ENCODE measurements at places on chromosomes 7 and 10.
A peak's percentile ranks its signal among the peaks of the same experiment; 100 is the strongest.

DNA sequence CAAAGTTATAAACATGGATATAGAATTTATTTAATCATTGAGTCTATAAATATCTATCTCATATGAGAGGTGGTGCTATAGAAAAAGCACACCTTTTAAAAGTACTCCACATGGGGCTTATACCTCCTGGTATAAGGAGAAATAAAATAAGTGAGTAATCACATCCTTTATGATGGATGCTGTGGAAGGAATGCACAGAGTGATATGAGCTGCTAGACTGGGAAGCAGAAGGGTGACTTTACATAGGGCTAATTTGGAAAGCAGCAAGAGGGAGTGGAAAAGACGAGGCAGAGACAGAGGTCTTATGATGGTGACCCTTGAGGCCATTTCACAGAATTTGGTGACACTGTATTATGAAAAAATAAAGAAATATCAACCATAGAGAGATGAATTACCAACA lies 59.4 kb upstream of the AHR start:
- no peak for DNase-seq

GRCh38 chr7:47475880-47476227 lies 106.1 kb downstream of the TNS3 start:
- no peak for DNase-seq

DNA sequence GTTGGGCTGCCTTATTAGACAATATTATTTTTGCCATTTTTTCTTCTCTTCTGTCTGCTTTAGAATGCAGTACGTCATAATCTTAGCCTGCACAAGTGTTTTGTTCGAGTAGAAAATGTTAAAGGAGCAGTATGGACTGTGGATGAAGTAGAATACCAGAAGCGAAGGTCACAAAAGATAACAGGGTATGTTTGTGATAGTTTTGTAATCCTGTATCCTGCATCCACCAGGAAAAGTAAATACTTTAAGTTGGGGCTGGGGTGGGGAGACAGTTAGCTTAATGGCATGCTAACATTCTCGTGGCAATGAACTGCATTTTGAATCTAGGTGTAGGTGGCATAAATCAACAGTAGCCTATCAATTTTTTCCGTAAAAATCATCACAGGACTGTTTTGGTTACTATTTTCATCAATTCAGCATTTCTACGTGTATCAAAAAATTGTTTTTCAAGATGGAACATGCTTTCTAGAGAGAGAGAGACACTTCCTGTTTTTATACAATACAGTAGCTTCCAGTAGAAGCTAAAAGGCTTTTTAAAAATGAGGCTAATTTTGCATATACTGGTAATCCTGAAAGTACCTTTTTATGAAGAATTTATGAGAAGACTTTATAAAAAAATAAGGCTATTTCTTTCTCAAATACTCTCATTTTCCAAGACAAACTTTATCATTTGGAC lies 247.5 kb downstream of the FOXP2 start:
- no peak for DNase-seq

DNA sequence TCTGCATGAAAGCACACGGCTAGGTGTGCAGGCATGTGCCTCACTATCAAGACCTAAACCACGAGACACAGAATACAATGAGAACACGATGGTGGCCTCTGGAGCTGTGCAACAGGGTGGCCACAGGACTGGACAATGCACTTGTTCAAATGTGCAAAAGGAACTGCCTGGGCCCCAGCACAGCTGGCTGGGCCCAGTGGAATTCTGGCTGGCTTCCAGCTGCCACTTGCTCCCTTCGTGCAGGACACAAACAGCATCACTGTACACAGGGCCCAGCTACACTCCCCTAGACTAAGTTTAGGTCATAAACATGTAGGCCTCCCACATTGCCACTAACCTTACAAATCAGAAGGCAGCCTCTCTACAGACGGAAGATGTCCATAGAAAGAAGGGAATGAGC lies 23.4 kb downstream of the DOCK4 start:
- DNase-seq: peak; percentile 27

DNA sequence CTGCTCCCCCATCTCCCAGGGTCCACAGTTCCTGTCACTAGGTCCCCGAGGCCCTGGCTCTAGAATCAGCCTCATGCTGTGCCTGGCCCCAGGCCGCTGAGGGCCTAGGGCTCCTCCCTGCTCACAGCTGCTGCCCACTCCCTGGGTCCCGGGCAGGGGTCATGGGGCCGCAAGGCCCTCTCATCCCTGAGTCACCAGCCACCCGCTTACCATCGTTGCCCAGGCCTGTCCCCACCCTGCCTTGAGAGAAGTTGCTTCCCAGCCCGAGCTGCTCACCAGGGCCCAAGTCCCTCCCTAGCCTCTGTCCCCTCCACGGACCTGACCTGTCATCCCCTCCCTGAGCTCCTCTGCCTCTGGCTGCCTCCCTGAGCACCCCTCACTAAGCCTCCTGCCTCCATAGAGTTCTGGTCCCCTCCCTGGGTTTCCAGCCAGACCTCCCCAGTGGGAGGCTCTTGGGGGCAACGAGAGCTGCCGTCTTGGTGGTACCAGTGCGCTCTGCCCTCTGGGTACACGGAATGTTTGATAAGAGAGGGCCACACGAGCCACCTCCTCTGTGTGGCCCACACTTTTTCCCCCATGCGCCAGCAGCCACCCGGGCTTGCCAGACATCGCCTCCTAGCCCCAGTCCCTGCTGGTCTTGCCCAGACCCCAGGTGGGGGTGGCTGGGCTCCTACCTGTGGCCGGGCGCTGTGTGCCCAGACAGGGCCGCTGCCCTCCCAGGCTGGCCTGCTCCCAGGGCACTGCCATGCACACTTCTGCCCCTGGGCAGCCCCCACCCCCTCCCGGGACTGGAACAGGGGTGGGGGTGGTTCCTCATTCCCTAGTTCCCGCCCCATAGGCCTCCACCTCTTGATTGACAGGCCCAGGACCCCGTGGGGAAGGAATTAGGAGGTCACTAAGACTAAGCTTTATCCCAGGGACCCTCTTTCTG lies 21.3 kb downstream of the MLXIPL start:
- DNase-seq: no peak

GRCh38 chr10:11729790-11730315 lies 12.3 kb upstream of the ECHDC3 start:
- no peak for DNase-seq

- DNase-seq: peak; percentile 9
Measured at GRCh38 chr10:19563388-19564141, 252.7 kb upstream of the PLXDC2 start.

DNA sequence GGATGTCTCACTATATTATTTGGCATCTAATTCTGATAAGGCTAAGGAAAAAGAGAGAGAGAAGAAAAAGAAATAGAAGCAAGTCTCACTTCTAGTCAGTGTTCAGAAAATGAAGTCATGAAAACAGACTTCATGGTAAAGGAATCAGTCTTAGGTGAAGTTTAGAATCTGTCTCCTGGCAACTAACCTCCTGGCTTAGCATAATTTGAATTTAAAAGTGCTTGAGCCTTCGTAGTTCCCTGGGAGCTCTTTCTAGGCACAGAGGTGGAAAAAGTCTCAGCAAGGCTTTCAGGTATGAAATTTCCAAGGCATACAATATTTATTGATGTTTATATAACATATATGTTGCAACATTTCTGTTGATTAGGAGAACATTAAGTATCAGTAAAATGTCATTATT lies 10.4 kb downstream of the CHRM2 start:
- DNase-seq: no peak

GRCh38 chr7:84900215-84900614 lies 286.6 kb downstream of the SEMA3D start:
- no peak for DNase-seq

- DNase-seq: no peak
Measured at GRCh38 chr10:63409465-63410027, 56.2 kb downstream of the JMJD1C start.

- DNase-seq: peak; percentile 49
Measured at GRCh38 chr10:12782537-12782936, 219.0 kb downstream of the CCDC3 start.

DNA sequence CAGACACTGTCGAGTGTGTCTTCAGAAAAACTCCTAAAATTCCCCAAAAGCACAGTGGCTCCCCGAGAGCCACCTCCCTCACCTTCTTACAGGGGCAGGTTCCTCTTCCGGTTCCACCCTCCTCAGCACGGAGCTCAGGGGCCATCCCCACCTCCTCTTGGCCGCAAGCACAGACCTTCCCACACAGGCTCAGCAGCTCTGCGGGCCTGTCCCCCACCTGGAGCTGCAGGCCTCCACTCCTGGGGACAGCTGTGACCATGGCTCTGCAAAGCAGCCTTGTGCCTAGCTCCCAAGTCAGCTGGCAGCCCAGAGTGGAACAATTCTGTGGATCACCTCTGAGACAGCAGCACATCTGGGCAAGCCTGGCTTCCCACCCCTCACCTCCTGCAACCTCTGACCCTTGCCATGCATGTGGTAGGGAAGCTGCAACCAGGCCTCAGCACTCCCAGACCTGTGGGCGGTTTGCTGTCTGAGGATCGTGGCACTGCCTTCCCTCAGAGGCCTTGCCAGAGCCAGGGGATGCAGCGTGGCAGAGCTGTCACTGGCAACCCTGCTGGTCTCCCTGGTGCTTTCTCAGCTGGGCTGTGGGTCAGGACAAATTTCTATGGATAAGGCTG lies 79.7 kb downstream of the ALOX5 start:
- DNase-seq: no peak

GRCh38 chr10:102434394-102435132 lies 2.2 kb upstream of the CUEDC2 start:
- no peak for DNase-seq

DNA sequence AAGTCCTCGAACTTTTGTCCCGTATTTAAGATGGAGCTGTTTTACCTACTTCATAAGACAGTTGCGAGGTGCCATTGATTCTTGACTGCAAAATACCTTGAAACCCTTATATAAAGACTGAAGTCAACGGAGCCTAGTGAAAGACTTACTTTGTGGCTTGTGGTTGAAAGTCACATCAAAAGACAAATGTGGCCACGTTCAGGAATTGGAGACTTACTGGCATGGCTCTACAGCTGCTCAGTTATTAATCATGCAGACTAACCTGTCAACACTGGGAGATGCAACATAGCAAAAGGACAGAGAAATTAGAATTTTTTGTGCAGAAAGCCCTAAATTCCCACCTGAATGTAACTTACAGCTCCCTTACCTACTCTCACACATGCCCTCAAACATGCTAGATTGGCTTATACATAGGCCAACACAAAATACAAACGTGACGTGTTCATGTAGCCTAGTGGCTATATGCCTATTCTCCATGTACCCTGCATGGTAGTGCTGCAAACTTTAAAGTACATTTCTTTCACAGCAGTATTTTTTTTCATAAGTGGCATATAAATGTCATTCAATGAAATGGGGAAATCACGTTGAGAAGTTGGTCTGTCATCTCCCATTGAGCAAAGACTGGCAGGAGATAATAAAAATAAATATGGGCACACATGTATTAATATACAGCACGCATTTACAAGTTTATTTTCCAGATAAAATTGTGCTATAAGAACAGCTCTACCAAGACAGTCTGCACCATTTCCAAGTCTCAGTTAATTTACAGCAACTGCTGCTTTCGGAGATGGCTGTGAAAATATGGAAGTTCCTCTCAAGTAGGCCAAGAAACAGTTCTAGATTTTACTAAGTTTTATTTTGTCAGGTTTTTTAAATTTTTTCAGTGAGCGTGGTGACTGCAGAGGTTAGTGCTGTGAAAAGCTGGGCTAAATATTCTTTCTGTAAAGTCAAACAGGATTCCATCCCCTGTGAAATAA lies 170.4 kb upstream of the C7orf33 start:
- no peak for DNase-seq

DNA sequence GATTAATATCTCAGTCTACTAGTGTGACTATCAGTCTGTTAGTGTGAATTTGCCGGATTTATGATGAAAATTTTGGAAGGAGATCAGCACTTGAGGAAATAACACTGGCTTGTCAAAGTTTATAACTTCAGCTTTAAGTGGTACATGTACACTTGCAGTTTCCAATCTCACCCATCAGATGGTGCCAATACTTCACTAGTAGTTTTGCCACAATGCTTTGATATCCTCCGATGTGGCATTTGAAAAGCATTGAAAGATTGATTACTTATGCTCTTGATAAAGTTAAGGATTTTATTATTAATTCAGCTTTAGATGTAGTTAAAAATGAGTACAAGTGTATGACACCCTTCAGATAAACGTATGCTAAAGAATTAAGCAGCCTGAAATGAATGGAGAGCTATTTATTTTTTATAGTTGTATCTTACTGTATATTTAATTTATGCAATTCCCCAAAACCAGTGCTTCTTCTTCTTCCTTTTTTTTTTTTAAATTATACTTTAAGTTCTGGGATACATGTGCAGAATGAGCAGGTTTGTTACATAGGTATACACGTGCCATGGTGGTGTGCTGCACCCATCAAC lies 98.2 kb downstream of the ANLN start:
- peak; percentile 84 for DNase-seq

GRCh38 chr10:104080762-104081161 lies 4.9 kb downstream of the COL17A1 start:
- DNase-seq: no peak

- DNase-seq: no peak
Measured at GRCh38 chr7:85160223-85160622, 26.6 kb downstream of the SEMA3D start.

GRCh38 chr7:20188567-20188966 lies 28.6 kb downstream of the MACC1 start:
- DNase-seq: no peak

GRCh38 chr10:126524526-126524925 lies 136.2 kb upstream of the ADAM12 start:
- no peak for DNase-seq

- DNase-seq: no peak
Measured at GRCh38 chr10:29861811-29862505, 197.4 kb downstream of the JCAD start.

DNA sequence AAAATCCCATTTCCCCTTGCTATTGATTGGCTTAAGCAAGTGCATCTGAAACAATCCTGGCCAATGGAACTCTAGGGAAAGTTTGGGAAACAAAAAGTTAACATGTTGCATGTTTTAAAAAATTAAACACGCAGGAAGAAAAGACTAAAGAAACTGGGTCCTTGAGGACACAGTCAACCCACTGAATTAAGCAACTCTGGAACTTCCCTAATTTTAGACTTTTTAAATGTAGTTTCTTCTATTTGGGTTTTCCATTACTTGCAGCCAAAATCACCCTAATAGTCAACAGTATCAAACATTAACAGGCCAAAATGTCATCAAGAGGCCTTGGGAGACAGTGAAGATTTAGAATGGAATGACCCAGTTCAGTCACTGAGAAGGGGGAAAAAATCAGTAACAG lies 40.6 kb downstream of the OSBPL3 start:
- no peak for DNase-seq

DNA sequence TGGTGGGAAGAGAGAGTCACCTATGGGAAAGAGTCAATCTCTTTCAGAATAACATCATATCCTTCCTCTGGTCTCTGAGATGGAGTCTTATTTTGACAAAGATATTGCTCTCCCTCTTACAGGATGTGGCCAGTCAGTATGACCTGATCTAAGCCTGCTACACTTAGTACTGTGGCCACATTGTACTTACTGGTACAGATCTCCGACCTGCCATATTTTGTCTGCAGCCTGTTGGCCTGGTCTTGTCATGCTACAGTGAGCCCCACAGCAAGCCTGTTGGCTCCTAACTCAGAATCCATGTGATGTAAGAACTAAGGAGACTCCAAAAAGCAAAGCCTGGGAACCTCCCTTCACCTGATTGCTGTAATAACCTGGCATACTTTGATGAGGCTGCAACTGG lies 377.8 kb downstream of the SFMBT2 start:
- DNase-seq: no peak

Measured in stomach (tissue), 19 donors.